ENCODE measurements at places on chromosomes 3 and 15.

GRCh38 chr15:47987908-47988532, 132.8 kb upstream of the SLC24A5 start:
- peak; percentile 22 for DNase-seq

DNA sequence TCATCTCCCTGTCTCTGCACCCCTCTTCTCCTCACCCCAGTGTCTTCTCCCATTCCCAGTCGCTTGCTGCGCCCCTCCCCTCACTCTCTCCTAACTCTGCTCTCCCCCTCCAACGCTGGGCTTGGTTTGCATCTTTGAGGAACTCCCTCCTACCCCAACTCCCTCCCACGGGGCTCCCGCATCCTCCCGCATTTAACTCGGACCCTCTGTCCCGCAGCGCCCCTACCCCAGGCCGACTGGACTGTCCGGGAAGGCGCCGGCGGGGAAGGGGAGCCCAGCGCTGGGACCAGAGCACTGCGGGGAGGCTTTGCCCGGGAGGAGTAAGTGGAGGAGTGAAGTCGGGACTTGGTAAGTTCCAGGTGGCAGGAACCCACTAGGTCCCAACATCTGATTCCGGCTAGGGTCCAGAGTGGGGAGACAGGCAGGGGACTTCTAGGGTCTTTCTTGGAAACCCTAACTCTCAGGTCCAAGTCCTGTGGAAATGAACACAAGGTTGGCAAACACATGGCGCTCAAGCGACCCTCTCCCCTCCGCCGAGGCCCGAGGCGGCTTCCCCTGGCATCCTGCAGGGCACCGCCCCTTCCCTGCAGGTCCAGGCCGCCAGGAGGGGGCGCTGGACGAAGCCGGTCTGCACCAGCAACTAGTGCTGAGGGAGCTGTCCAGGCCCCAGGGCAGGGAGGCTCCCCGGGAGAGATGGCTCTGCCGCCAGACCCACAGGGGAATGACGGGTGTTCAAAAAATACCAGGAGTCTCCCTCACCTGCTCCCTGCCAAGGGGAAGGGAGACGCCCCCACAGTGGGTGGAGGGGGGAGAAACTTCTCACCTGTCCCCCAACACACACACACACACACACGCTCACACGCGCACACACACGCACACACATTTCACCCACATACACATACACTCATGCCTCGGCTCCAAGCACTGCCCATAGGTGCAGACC, 53.2 kb downstream of the LHFPL4 start:
- peak; percentile 90 for DNase-seq

DNA sequence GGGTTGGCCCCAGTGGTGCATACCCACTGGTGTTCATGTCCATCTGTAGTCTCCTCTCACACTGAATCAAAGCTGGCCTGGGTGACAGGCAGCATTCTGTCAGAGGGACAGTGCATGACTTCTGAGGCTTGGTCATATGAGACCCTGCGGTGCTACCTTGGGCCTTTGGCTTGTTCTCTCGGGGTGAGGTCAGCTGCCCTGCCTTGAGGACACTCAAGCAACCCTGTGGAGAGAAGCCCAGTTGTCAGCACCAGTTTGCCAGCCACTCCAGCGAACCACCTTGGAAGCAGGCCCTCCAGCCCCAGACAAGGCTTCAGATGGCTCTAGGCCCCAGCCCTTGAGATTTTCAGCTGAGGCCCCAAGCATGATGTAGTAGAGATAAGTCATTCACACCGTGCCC, 16.9 kb upstream of the RAB7A start:
- DNase-seq, result no peak

DNA sequence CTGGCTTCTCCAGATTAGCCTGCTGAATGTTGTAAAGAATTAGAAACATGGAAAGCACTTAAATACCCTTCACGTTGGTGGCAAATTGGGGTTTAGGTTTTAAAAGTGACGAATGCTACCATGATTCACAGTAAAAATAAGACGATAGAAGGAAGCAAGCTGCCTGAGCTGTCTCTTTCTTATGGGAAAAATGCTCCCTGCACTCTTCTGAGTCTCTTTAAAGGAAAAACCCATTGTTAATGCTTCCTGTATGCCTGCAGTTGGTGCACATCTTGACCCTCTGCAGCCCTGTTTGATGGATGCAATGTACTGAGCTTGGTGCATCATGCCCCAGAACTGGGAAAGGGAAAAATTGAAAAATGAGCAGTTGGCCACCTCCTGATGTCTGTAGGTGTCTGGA, 258.6 kb upstream of the RASGRP1 start:
- DNase-seq, result no peak

DNA sequence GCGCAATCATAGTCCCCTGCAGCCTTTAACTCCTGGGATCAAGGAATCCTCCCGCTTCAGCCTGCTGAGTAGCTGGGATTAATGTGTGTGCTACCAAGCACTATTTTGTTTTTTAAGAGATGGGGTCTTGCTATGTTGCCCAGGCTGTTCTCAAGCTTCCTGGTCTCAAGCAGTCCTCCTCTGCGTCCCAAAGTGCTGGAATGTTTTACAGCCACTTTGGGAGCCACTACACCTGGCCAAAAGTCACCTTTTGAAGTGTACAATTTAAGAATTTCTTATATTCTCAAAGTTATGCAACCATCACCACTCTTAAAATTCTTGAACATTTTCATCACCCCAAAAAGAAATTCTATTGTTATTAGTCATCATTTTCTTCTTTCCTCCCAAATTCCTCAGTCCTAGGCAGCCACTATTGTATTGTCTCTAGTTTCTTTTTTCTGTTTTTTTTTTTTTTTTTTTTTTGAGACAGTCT, 17.8 kb downstream of the CDV3 start:
- peak; percentile 29 for DNase-seq

DNA sequence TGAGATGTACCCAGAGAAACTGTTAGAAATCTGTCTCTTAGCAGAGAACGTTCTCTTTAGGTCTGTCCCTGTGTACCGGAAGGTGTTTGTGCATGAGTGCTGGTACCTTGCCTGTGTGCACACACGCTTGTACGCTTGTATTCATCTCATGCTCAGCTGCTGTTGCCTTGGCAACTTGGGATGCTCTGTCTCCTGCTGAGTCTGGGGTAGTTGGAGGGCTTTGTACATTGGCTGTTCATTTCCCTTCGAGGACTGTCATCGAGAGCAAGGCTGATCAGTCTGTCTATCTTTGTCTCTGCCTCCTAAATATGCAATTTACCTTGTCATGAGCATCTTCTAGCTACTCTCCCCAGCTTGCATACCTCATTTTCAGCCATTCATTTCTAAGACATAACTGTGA, 147.2 kb downstream of the SLCO3A1 start:
- no peak for DNase-seq

- no peak for DNase-seq
These were observed 45.1 kb downstream of the SCAP start for GRCh38 chr3:47430606-47431005.

DNA sequence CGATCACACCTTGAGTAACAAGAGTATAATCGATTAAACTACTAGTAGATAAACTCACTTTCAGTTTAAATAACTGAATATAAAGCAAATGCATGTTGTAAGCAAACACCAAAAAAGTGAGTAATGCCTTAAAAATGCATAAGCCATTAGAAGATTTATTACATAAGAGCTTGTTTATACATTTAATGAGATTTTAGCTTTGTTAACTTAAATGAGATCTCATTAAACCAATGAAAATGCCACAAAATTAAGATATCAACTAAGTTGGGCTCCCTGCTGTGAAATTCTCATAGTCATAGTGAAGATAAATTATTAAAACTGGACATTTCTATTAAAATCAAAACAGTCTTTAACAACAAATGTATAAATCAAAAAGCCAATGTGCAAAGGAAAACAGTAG, 701.2 kb downstream of the NLGN1 start:
- no peak for DNase-seq

- DNase-seq, result no peak
These were observed 1.3 kb downstream of the GRM7 start for GRCh38 chr3:6862041-6862879.

GRCh38 chr3:194575484-194576210, 57.6 kb downstream of the TMEM44 start:
- DNase-seq, result no peak

GRCh38 chr3:108223928-108224327, 1.7 kb upstream of the IFT57 start:
- no peak for DNase-seq

DNA sequence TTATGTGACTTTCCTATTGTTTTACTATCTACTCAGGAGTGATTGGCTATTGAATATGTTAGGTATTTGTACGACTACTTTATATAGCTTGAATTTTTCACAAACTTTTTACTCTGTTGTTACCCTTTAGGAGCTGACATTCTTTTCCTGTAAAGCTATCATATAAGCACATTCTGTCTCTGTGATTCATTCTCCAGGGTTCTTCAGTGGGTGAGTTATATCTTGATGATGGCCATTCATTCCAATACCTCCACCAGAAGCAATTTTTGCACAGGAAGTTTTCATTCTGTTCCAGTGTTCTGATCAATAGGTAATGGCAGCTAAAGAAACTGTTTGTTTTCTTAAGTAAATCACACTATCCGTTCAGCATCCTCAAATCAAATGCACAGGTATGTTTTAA, 10.1 kb upstream of the CAPN3 start:
- no peak for DNase-seq

DNA sequence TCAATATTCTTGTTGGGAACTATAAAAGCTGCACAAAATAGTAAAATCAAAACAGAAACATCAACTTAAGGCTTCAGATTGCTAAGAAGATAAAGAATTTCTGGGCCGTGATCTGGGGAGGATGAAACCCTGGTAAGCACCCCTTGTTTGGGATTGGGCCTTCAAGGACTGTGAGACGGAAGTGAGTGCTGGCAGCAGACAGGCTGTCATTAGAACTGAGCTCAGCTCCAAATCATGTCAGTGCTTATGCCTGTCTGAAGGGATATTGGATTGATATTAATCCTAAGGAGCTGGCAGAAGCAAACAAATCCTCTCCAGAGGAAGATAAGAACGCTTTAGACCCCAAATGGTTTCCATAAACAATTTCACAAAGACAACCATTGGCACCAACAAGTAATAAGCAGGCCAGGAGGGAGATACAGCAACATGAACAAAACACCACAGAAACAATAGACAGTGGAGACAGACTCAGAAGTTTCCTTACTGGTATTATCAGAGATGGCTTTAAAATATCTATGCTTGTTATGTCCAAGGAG, 72.6 kb upstream of the CTXND1 start:
- no peak for DNase-seq

- no peak for DNase-seq
These were observed 19.7 kb downstream of the ACAA1 start for GRCh38 chr3:38117163-38117716.

- DNase-seq, result no peak
These were observed 454.6 kb upstream of the ARPP21 start for GRCh38 chr3:35184775-35185174.

DNA sequence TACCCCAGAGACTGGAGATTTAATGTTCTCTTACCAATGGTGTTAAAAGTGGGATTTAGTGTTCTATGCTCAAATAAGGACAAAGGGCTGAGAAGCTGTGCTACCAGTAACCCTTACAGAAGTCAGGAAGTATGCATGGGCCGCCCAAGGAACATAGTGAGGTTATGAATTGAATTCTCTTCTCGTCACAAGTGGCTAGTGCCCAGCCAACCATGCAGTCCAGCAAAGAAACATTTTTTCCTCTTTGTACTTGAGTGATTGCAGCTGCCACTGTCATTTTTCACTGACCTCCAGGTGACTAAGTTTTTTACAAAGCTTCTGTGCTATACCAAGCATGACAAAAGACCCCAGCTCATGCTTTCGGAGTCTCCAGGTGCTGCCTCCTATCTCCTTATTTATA, 110.6 kb upstream of the DCBLD2 start:
- no peak for DNase-seq

GRCh38 chr3:184740509-184741258, 28.8 kb upstream of the MAGEF1 start:
- DNase-seq, result peak; percentile 45

- no peak for DNase-seq
These were observed 296.7 kb upstream of the PROK2 start for GRCh38 chr3:72081471-72082185.

DNA sequence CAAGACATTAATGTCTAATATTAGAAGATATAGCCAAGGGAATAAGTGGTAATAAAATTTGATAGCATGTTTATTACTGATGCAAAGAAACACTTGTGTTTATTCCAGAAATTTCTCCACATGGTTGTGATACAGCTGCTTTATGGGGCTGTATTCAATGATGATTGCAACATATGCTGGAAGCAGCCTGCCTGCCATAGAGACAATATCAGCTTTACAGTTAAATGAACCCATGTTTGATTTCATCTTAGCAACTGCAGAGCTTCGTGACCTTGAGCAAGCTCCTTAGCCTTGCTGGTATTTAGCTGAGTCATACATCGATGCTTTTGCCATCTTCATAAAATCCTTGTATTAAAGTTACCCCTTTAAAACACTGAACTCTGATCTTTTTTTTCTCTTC, 168.1 kb upstream of the STAC start:
- peak; percentile 1 for DNase-seq

- DNase-seq, result no peak
These were observed 200.0 kb upstream of the HES1 start for GRCh38 chr3:193935916-193936315.
